ENCODE measurements at places on chromosomes 13 and 19. TPM values are rescaled to one million over a fixed set of nuclear protein-coding genes. Genes with fewer than 3 reads are reported as not detected.

DNA sequence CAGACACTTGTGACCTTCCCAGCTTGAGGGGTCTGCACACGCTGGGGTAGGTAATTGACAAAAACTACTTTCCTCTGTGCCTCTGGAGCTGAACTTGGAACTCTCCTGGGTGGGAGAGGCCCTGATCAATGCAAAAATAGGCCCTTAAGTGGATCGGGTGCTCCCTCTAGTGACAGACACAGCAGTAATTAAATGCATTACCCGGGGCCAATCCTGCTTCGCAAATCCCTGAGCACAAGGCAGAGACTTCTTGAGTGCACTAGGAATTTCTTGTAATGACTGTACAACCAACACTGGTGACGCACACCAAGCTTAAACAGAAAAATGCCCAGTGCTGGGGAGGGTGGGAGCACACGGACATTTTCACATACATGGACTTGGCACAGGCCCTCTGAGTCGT is 10.6 kb upstream of the UBE2S start:
- no peak overlapping the region for H3K27ac ChIP-seq
- no peaks in the 10 kb centered on the region for H3K36me3 ChIP-seq
- H3K27me3 ChIP-seq = peaks cover 17% of the 10 kb centered on the region
- no peak overlapping the region for H3K4me3 ChIP-seq
- peak; percentile 39 for DNase-seq
- peaks cover 7% of the 10 kb centered on the region for H3K4me1 ChIP-seq

GRCh38 chr19:2382530-2383222 is 22.6 kb downstream of the TMPRSS9 start:
- no peaks in the 10 kb centered on the region for H3K4me1 ChIP-seq
- no peak overlapping the region for H3K4me3 ChIP-seq
- H3K36me3 ChIP-seq = peaks cover 4% of the 10 kb centered on the region
- peaks cover 4% of the 10 kb centered on the region for H3K27me3 ChIP-seq

- peak; percentile 19 for DNase-seq
- H3K4me3 ChIP-seq = no peak overlapping the region
- H3K27ac ChIP-seq = no peak overlapping the region
Observed at GRCh38 chr19:48190288-48190884, 19.9 kb downstream of the ZSWIM9 start.

DNA sequence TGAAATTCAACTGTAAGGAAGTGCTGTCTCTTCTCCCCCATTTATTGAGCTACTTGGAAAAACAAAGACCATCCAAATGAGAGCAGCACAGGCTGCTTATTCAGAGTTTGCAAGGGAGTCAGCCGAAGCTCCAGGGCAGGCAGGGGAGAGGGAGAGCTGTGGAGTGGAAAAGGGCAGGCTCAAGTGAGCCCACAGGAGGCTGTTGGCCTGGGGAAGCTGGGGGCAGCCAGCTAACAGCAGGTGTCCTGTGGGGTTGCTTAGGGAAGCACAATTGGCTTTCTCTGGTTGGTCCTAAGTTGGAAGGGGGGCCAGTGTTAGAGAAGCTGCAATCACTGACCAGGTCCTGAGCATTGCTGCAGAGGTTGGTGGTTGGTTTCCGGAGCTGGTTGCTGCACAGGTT is 23.9 kb downstream of the SLC25A42 start:
- no peak overlapping the region for H3K4me3 ChIP-seq
- H3K27ac ChIP-seq = peak overlapping the region; percentile 36
- DNase-seq = no peak
- H3K4me1 ChIP-seq = peaks cover 8% of the 10 kb centered on the region
- H3K27me3 ChIP-seq = no peaks in the 10 kb centered on the region

GRCh38 chr13:42812316-42812715 is 30.9 kb downstream of the FAM216B start:
- no peak overlapping the region for H3K4me3 ChIP-seq
- H3K36me3 ChIP-seq = no peaks in the 10 kb centered on the region
- no peaks in the 10 kb centered on the region for H3K4me1 ChIP-seq
- H3K27me3 ChIP-seq = peaks cover 2% of the 10 kb centered on the region
- H3K27ac ChIP-seq = no peak overlapping the region

DNA sequence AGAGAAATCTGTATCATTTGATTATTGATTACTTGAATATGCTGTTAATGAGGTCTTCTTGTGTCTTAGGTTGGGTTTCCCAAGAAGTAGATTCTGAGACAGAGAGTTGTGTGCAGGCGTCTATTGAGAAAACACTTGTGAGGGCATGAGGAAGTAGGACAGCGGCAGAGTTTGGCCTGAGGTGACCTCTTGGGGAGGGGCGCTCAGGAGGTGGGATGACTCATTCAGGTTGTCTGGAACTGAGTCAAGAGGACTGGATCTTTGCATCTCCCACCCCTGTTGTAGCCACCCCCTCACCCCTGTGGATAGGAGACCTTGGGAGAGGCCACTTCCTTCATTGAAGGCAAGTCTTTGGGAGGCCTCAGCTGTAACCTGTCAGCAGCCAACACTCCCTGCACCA is 35.2 kb upstream of the WDFY2 start:
- peaks cover 2% of the 10 kb centered on the region for H3K4me1 ChIP-seq
- peaks cover 3% of the 10 kb centered on the region for H3K27me3 ChIP-seq
- no peaks in the 10 kb centered on the region for H3K36me3 ChIP-seq
- DNase-seq = no peak

GRCh38 chr19:5536337-5536894 is 31.3 kb downstream of the TINCR start:
- H3K36me3 ChIP-seq = peaks cover 5% of the 10 kb centered on the region
- no peak for DNase-seq
- no peak overlapping the region for H3K4me3 ChIP-seq
- no peak overlapping the region for H3K27ac ChIP-seq
- H3K4me1 ChIP-seq = no peaks in the 10 kb centered on the region

DNA sequence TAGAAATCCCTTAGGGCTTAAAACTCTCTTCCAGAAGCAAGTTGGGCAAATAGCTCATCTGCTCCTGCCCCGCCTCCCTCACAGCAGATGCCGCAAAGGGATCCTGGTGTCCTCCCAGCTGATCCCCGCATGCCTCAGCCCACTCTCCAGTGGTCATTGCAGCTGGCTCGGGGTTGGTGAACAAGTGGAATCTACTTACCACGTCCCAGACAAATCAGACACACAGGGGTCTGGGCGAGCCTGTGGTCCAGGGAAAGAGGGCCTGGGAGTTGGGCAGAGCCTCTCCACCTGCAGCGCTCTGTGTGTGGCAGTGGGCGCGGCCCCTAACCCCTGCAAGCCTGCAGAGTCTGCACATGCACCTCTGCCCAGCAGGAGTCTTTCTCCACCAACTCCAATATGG is 10.8 kb upstream of the C19orf33 start:
- H3K4me3 ChIP-seq = no peak overlapping the region
- no peaks in the 10 kb centered on the region for H3K36me3 ChIP-seq
- peaks cover 2% of the 10 kb centered on the region for H3K27me3 ChIP-seq
- no peaks in the 10 kb centered on the region for H3K4me1 ChIP-seq

DNA sequence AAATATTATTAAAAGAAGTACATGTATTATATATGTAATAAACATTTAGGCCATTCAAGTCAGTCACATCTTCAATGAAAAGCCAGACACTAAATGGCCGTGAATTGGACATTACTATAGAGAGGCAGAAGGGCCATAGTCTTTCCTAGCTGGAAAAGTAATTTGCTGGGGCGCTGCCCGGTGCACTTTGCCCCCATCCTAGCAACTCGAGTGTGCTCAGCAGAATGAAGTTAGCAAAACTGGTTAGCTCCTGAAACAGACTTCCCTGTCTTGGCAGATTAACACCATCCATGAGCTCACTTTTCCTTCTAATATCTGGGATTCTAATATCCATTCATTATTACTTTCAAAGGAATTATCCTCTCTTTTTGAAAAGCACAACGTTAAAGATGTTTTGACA is 2.8 kb upstream of the SPRYD7 start:
- peaks cover 21% of the 10 kb centered on the region for H3K4me1 ChIP-seq
- H3K4me3 ChIP-seq = no peak overlapping the region
- peaks cover 6% of the 10 kb centered on the region for H3K27me3 ChIP-seq
- DNase-seq = no peak
- no peak overlapping the region for H3K27ac ChIP-seq

DNA sequence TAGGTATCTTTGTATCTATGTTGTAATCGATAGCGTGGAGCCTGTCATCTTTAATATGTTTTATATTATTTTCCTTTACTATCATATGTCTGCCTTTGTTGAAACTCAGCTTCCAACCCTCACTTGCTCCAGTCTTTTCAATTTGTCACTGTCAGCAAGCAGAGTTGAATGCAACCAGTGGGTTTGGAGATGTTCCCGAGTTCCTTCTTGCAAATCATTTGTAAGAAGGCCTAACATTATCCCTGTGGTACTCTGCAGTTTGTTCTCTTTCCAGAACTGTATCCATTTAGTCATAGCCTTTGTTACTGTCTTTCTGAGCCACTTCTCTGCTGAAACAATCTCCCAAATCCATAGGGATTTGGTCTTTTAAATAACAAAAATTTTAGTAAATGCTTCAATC is 41.8 kb downstream of the RNASEH2B start:
- H3K36me3 ChIP-seq = peaks cover 44% of the 10 kb centered on the region
- no peaks in the 10 kb centered on the region for H3K4me1 ChIP-seq
- no peak overlapping the region for H3K4me3 ChIP-seq

DNA sequence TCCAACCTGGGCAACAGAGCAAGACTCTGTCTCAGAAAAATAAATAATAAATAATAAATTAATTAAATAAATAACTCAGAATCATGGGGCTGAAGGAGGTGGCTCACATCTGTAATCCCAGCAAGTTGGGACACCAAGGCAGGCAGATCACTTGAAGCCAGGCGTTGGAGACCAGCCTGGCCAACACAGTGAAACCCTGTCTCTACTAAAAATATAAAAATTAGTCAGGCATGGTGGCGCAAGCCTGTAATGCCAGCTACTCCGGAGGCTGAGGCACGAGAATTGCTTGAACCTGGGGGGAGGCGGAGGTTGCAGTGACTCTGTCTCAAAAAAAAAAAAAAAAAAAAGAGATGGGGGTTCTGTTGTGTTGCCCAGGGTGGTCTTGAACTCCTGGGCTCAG is 7.2 kb downstream of the TMEM38A start:
- no peak overlapping the region for H3K27ac ChIP-seq
- no peaks in the 10 kb centered on the region for H3K27me3 ChIP-seq
- peaks cover 4% of the 10 kb centered on the region for H3K4me1 ChIP-seq
- no peak for DNase-seq
- no peaks in the 10 kb centered on the region for H3K36me3 ChIP-seq
- no peak overlapping the region for H3K4me3 ChIP-seq

DNA sequence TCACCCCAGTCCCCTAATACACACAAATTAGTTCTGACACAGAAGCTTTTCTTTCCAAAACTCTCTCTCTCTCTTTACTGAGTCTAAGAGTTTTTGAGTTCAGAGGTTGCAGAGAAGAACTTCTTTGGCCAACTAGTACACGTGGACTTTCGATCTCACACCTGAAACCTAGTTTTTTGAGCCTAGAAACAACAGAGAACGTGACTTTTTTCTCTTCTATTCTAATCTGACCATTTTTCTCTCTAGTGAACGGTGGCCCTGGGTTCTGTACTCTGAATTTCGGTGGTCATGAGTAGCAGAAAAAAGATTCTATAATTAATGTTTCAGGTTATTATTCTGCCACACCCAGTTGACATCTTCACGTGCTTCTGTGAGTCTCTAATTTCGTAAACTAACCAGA is 24.2 kb downstream of the PCDH20 start:
- H3K4me3 ChIP-seq = no peak overlapping the region
- no peaks in the 10 kb centered on the region for H3K27me3 ChIP-seq
- no peak overlapping the region for H3K27ac ChIP-seq
- H3K36me3 ChIP-seq = no peaks in the 10 kb centered on the region
- H3K4me1 ChIP-seq = no peaks in the 10 kb centered on the region

DNA sequence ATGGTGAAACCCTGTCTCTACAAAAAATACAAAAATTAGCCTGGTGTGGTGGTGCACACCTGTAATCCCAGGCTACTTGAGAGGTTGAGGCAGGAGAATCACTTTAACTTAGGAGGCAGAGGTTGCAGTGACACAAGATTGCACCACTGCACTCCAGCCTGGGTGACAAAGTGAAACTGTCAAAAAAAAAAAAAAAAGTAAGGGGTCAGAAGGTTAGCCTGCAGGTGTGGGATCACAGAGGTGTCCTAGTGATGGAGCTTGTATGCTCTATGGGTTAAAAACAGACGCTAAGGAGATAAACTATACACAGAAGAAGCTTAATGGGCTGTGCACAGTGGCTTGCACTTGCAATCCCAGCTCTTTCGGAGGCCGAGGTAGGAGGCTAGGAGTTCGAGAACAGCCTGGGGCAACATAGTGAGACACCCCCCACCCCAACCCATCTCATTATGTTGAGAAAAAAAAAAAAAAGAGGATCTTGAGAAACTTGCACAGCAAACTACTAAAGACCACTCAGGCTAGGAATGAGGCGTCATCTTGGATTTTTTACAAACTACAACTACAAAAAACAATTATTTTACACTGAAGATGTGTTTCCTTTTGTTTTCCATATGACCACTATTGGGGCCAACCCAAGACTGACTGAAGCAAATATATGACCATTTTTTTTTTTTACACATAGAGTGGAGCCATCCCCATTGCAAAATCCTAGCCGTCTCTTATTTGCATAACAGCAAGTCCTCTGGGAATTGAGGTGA is 7.9 kb downstream of the FOSB start:
- peaks cover 71% of the 10 kb centered on the region for H3K27me3 ChIP-seq
- peaks cover 6% of the 10 kb centered on the region for H3K36me3 ChIP-seq
- H3K4me1 ChIP-seq = peaks cover 62% of the 10 kb centered on the region

DNA sequence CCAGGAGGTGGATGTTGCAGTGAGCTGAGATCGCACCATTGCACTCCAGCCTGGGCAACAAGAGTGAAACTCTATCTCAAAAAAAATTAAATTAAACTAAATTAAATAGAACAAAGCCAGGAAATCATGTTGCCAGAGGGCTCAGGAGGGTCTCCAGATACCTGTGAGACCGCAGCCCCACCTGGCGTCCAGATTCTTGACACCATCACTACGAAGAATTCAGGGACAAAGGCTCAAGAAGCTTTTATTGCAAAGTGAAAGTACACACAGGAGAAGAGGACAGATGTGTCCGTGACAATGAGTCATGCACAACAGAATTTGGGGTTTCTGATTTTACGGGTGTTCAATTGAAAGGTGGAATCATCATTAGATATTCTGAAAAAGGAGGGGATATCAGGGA is 76.6 kb downstream of the STOML3 start:
- H3K27ac ChIP-seq = no peak overlapping the region
- no peaks in the 10 kb centered on the region for H3K27me3 ChIP-seq
- H3K36me3 ChIP-seq = no peaks in the 10 kb centered on the region
- no peaks in the 10 kb centered on the region for H3K4me1 ChIP-seq
- DNase-seq = no peak

GRCh38 chr13:19888799-19889198 is 25.4 kb upstream of the ZMYM5 start:
- H3K4me3 ChIP-seq = no peak overlapping the region
- peak; percentile 12 for DNase-seq
- peaks cover 3% of the 10 kb centered on the region for H3K27me3 ChIP-seq
- no peaks in the 10 kb centered on the region for H3K4me1 ChIP-seq
- H3K36me3 ChIP-seq = no peaks in the 10 kb centered on the region

The VSTM2B gene
- 0.41 TPM for polyA plus RNA-seq

The TEKTIP1 gene
- not detected for polyA plus RNA-seq

The RUBCNL gene
- polyA plus RNA-seq = not detected

The CD22 gene
- not detected for polyA plus RNA-seq

The KIR2DL1 gene
- 56.9 TPM for polyA plus RNA-seq

Data from immature natural killer cell (primary cell).